ENCODE measurements at places on chromosomes 11 and 22. TPM values are rescaled to one million over a fixed set of nuclear protein-coding genes. Genes with fewer than 3 reads are reported as not detected.

The SYNGR1 gene
- total RNA-seq, result 22.8 TPM

The RHOG gene
- 68.8 TPM for total RNA-seq

The ARCN1 gene
- total RNA-seq, result 94.6 TPM

The PHETA2 gene
- total RNA-seq, result 16.4 TPM

- DNase-seq, result no peak
Measured at GRCh38 chr11:37727371-37727770, 1129.3 kb upstream of the RAG2 start.

- no peak for DNase-seq
Measured at GRCh38 chr11:64801158-64801464, 1.9 kb downstream of the MAP4K2 start.

DNA sequence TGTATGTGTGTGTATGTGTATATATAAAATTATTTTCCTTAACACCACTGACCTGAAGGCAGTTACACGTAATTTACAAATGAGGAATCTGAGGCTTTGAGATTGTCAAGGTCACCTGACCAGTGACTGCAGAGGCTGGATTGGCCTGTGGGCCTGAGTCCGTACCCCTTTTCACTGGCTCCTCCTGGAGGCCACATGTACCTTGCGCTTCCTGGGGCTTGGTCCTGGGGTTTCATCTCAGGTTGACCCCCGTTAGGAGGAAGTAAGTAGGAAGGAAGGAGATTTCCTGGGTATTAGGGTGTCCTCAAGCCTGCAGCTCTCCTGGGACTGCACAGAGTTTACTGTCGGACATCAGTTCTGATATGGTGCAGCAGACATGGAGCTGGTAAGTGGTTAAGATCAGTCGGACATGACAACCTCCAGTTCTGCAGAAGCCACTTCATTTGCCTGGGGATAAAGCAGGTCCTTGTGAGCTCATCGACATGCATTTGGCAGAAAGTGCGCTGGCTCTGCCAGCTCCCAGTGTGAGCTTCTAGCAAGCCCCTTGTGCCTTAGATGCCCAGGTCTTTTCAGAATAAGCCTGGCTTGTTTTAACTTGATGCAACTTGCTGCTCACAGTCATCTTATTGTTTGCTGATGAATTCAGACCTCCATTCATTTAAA is 36.6 kb downstream of the ST3GAL4 start:
- DNase-seq, result peak; percentile 9
